WTC11 (cell line): ENCODE measurements at places on chromosomes 6 and 20. TPM values are rescaled to one million over a fixed set of nuclear protein-coding genes. Genes with fewer than 3 reads are reported as not detected.

The ADGRF4 gene
- total RNA-seq = not detected in 3 replicates

The PAK5 gene
- total RNA-seq = 0.31 to 0.53 TPM (median 0.48 TPM) in 3 replicates

The PROKR2 gene
- total RNA-seq = 1.5 to 2.6 TPM (median 2.0 TPM) in 3 replicates

The OR2B2 gene
- total RNA-seq = not detected in 3 replicates

DNA sequence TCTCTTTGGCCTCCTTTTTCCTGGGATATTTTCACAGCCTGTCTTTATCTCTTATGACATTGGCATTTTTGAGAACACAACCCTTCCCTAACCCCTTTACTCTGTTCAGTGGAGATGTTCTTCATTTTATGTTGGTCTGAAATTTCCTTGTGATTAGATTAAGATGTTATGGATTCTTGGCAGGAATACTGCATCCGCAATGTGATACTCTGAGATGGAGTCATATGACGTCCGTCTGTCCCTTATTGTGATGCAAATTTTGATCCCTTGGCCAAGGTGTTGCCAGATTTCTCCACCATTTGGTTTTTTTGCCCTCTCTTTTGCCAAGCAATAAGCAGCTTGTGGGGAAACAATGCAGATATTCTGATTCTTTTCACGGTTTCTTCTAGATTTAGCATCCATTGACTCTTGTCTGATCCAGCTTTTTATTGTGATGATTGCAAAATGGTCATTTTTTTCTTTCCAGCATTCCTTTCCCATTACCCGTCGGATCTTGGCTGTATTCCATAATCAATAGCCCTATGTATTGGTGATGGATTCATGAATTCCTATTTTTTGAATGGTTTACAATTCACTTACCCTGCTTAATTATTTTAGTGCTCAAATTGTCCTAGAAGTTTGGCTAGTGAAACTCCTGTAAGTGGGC lies 85.1 kb downstream of the NCOA3 start:
- H3K4me3 ChIP-seq = peak overlapping the region; percentile 14; the same call in 1 of the 2 replicates
- H3K27ac ChIP-seq = peak overlapping the region; percentile 93
- H3K36me3 ChIP-seq = no peaks in the 10 kb centered on the region

GRCh38 chr6:129795261-129795660 lies 65.9 kb downstream of the TMEM244 start:
- no peaks in the 10 kb centered on the region for H3K27me3 ChIP-seq
- no peaks in the 10 kb centered on the region for H3K36me3 ChIP-seq
- no peaks in the 10 kb centered on the region for H3K4me1 ChIP-seq
- no peak overlapping the region for H3K27ac ChIP-seq

DNA sequence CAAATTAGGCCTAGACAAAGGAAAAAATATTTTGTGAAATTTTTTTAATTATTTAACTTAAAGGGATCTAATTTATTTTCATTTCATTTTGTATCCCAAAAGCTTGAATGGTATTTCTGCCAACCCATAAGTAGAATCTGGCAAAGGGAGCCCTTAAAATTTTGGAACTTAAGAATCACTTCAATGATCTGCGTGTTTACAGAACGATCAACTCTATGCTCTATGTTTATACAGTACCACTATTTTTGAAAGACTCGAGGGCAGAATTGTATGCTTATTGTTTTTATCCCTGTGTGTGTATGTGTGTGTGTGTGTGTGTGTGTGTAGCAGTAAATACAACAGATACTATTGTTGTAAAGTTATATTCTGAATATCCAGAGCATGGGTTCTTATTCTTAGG lies 39.2 kb downstream of the METTL24 start:
- no peak overlapping the region for H3K4me3 ChIP-seq
- peaks cover 5% of the 10 kb centered on the region; the same call in 1 of the 2 replicates for H3K27me3 ChIP-seq
- H3K27ac ChIP-seq = no peak overlapping the region
- H3K4me1 ChIP-seq = peaks cover 30% of the 10 kb centered on the region
- DNase-seq = no peak
- no peaks in the 10 kb centered on the region for H3K36me3 ChIP-seq

DNA sequence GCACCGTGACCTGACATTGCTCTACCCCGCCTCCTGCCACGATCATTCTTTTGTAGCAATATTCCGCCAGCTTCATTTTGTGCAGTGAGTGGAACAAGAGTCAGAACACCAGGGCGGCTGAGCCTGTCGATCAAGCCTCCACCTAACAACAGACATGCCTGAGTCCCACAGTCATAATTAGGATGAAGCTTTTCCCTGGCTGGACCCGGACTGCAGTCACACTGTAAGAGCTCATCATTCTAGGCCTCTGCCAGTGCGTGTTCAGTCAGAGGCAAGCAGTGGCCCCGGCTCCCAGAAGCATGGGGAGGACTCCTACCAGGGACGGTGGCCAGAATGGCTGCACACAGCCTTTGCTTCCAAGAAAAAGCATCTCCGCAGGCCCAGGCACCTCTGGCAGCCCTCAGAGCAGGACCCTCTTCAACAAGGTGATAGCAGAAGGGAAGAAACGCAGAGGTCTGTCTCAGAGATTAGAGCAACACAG lies 23.2 kb upstream of the UNC93A start:
- H3K4me1 ChIP-seq = peaks cover 37% of the 10 kb centered on the region
- DNase-seq = no peak
- H3K36me3 ChIP-seq = peaks cover 11% of the 10 kb centered on the region

DNA sequence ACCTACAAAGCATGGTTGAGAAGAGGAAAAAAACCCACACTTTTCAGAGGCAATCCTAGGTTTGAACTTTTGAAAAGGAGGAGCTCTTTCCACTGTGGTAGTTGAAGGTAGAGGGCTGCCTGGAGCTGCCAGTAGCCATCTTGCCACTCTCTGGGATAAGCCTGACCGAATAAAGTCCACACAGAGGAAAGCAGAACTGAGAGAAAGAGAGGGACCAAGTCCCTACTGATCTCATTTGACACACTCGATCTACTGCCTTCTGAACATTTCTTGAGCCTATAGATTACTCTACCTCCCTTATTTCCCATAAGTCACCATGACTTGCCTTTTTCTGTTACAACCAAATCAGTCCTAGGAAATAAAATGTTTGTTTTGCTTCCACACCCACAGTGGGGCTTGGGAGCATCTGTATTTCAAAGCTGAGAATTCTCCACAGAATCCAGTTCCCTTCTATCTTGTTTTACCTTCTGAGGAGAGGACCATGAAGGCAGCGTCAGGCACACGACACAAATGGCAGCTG lies 147.0 kb upstream of the PTPRK start:
- no peaks in the 10 kb centered on the region for H3K4me1 ChIP-seq
- no peak overlapping the region for H3K4me3 ChIP-seq
- H3K27ac ChIP-seq = no peak overlapping the region
- no peak for DNase-seq

GRCh38 chr20:50389808-50390684 lies 120.1 kb upstream of the PTPN1 start:
- no peaks in the 10 kb centered on the region for H3K27me3 ChIP-seq
- H3K4me3 ChIP-seq = no peak overlapping the region
- H3K4me1 ChIP-seq = no peaks in the 10 kb centered on the region; the same call in 1 of the 2 replicates
- no peak for DNase-seq
